ENCODE measurements at places on chromosomes 6 and 20.

- DNase-seq = no peak
Observed at GRCh38 chr6:135798751-135799515, 52.6 kb upstream of the PDE7B start.

DNA sequence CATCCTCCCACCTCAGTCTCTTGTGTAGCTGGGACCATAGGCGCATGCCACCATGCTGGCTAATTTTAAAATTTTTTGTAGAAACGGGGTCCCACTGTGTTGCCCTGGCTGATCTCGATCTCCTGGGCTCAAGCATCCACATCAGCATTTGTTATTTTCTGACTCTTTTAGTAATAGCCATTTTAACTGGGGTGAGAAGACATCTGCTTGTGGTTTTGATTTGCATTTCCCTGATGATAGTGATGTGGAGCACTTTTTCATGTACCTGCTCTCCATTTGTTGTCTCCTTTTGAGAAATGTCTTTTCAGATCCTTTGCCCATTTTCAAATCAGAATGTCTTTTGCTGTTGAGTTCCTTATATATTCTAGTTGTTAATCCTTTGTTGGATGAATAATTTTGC is 22.2 kb upstream of the TULP4 start:
- DNase-seq = no peak

GRCh38 chr20:8663424-8663823 is 405.5 kb upstream of the PLCB4 start:
- DNase-seq = no peak

- DNase-seq = no peak
Observed at GRCh38 chr20:11221046-11221445, 547.2 kb upstream of the JAG1 start.

GRCh38 chr6:33575211-33575610 is 4.9 kb downstream of the BAK1 start:
- DNase-seq = no peak

GRCh38 chr6:160069459-160069858 is 52.2 kb upstream of the SLC22A1 start:
- DNase-seq = no peak

Measured in stimulated activated CD4-positive, alpha-beta T cell treated with anti-CD3 and anti-CD28 coated beads, Interleukin-4, amount 100 ng/mL, for 48 hours (primary cell).